Non-pigmented ciliary epithelial cell (primary cell): ENCODE measurements at places on chromosomes 11 and 22.

DNA sequence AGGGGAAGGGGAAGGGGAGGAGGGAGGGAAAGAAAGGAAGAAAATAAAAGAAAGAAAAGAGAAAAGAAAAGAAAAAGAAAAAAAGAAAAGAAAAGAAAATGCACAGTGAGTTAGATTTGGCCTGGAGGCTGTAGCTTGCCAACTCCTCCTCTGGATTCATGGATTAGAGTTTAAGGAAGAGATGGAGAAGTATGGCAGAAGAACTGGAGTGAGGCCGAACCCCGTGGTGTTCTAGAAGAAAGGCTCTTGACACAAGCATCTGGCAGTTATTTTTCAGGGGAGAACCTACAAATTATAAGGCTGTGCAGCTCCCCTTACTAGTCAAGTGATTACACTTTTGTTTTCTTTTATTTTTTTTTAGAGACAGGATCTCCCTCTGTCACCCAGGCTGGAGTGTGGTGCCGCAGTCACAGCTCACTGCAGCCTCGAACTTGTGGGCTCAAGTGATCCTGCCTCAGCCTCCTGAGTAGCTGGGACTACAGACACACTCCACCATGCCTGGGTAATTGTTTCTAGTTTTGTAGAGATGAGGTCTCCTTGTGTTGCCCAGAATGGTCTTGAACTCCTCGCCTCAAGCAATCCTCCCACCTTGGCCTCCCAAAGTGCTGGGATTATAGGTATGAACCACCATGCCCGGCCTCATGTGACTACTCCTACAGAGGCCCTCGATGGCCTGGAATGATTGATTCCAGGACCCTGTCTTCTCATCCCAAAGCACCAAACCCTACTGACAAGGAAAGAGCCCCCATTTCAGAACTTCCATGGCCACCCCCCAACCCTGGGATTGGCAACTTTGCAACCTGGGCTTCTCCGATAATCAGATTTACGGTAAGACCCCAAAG, 19.5 kb downstream of the ZNF74 start:
- no peak for DNase-seq

DNA sequence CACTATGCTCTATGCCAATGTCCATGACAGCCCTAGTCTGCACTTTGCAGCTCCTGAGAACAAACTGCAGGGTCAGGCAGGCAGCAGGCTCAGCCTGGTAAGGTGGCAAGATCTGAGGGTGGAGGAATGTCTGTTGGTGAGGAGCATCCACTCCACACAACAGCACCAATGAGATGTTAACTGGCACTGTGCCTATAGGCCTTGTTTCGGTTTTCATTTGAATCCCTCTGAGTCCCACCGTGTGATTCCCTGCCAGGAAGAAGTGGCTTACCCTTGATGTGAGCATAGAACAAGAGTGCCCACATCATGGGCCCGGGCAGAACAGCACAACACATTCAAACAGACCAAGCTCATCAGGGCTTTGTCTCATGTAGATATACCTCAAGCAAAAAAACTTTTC, 44.1 kb upstream of the CHRM4 start:
- DNase-seq, result no peak

GRCh38 chr11:120255519-120255866, 15.6 kb downstream of the POU2F3 start:
- DNase-seq, result no peak

- no peak for DNase-seq
Measured at GRCh38 chr11:74069146-74070046, 60.5 kb upstream of the UCP3 start.

- no peak for DNase-seq
Measured at GRCh38 chr22:20464912-20465758, 27.5 kb upstream of the SCARF2 start.

DNA sequence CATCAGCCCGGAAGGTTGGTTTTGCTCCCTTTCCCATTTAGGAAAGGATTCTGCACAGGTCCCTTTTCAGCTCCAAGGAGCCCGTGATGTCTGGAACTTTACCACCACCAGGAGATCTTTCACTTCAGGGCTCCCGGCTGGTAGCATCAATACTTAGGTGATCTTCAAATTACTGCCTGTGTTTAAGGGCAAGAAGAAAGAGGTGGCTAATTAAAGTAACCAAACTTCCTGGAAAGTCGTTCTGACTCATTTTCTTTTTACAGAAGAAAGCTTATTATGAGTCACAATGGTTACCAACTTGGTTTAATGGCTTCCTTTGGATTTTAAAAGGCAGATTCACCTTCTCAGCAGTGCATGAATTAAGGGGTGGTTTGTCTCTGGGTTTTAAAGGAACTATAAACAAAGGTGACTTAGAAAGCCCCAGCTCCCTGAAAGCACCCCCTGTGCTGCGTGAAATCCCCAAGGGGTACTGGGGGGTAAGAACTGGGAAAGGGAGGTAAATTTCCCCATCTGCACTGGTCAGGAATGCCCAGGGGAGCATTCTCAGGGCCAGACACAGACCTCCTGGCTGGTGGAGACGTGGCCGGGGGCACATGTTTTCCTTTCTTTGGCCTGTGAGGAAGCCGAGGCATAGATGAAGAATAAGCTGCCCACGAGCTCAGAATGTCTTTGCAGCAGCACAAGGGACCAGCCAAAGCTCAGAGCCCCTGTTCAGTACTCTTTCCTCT, 8.8 kb downstream of the POU2F3 start:
- no peak for DNase-seq

GRCh38 chr11:12451179-12451814, 73.9 kb downstream of the PARVA start:
- DNase-seq, result no peak

- DNase-seq, result no peak
Measured at GRCh38 chr11:102306817-102307726, 10.2 kb upstream of the BIRC3 start.

GRCh38 chr11:96472085-96472484, 82.3 kb downstream of the JRKL start:
- no peak for DNase-seq

DNA sequence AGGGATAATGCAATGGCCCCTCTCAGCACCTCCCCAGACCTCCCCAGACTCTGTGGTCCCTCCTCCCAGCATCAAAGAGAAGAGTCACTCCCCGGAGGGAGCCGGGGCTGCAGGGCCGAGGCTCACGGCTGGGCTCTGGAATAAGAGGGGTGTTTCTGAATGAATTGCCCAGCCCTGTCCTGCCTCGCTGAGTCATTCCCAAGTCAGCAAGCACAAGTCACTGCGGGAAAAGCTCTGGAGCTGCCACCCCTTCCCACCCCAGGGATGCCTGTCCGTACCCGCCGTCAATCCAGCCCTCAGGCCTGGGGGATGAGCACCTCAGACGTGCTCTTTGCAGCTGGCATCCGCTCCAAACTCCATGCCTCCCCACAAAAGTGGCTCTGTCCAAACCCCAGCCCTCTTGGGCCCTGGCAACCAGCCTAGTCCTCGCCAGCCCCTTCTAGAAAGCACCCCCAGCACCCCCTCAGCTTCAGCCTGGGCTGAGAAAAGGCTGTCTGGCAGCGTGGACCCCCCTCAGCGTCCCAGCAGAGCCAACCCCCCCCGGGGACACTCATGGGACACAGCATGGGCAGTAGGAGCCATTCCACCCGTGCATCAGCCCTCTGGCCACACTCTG, 22.7 kb downstream of the CELSR1 start:
- no peak for DNase-seq

- DNase-seq, result no peak
Measured at GRCh38 chr11:33063326-33063881, 24.0 kb downstream of the TCP11L1 start.

DNA sequence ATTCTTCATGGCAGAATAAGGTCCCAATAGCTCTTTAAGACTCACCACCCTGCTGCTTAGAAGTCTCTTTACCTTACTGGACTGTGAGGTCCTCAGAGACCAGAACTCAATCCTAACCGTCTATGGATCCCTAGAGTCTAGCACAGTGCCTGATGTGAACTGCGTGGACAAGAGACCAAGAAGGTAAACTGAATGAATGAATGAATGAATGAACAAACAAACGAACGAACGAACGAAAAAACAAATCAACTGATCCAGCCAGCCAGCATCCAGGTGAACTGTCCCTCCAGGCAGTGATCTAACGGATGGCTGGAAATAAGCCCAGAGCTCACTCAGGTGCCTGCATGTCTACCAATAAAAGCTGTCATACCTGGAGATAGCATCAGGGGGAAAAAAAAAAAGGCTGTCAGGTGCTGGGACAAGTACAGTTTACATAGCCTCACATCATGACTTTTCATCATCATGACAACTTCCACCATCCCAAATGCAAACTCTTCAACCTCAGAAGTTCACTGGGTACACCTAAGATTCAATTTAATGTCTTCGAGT, 59.8 kb downstream of the PACSIN2 start:
- no peak for DNase-seq

GRCh38 chr22:39144101-39144767, 8.2 kb downstream of the CBX7 start:
- DNase-seq, result no peak

DNA sequence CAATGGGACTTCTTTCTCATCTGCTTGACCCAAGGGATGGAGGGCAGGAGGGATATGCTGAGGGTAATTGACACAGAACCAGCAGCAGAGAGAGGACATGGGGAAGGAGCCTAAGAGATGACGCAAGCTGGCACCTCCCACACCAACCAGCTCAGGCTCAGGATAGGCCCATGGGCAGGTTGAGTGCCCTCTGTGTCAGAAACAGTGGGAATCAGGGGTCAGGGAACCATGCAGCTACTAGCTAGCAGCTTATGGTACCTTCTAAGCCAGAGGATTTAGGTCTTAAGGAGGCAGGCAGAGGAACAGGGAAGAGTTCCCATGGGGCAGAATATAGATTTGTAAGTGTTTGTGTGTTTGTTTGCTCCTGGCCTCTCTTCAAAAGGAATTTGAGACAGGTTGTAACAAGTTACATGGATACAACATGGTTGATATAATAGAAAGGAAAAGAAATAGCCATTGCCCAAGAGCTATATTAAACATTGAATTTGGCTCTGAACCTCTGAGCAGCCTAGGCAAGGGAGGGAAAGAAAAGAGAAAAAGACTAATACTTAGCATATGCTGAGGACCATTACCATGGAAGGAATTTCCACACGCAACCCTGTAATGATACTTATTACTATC, 39.9 kb upstream of the NAV2 start:
- no peak for DNase-seq

- no peak for DNase-seq
Measured at GRCh38 chr11:22456993-22457762, 119.0 kb downstream of the SLC17A6 start.

DNA sequence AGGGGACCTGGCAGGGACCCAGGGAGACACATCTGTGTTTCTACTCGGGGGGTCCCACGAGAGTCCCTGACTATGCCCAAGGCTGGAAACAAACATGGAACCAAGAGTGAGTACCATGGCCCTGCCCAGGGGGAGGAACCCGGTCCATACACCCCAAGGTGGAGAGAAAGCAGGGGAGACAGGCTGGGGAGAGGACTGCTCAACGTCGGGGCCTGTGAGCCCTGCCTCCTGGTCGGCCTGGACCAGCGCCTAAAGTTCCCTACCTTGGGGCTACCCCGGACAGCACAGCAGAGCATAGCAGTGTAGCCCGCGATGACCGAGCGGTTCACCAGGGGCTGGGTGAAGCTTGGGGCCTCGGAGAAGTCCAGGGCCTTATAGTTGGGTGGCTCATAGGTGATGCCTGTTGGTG, 20.2 kb downstream of the MYBPC3 start:
- DNase-seq, result no peak

GRCh38 chr22:44735518-44736428, 16.6 kb upstream of the ARHGAP8 start:
- DNase-seq, result no peak

- no peak for DNase-seq
Measured at GRCh38 chr22:17876306-17876831, 102.1 kb upstream of the BID start.

DNA sequence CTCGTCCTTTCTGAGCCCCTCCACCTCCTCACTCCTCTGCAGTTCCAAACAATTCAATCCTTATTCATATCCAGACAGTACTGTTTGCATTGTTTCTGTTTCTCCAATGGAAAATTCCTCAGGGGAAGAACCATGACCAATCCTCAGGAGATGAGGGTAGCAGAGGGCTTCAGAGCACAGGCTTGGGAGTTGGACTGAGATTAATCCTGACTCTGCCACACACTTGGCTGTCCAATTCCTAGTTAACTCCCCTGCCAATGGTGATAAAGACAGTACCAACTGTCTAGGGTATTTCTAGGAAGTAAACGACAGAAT, 58.0 kb downstream of the MICAL3 start:
- DNase-seq, result no peak

DNA sequence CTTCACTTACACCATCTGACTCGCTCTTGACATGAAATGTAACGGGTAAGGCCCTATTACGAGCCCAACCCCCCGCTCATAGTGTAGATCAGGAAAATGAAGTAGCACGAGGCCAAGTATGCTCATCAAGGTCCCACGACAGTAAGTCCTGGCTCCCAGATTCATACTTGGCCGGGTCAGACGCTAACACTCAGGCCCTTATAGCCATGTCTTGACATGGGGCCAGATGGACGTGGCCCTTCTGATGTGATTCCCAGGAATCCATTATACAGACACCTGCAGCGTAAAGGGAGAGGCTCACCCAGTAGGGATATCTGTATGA, 175.1 kb downstream of the CEP164 start:
- no peak for DNase-seq

DNA sequence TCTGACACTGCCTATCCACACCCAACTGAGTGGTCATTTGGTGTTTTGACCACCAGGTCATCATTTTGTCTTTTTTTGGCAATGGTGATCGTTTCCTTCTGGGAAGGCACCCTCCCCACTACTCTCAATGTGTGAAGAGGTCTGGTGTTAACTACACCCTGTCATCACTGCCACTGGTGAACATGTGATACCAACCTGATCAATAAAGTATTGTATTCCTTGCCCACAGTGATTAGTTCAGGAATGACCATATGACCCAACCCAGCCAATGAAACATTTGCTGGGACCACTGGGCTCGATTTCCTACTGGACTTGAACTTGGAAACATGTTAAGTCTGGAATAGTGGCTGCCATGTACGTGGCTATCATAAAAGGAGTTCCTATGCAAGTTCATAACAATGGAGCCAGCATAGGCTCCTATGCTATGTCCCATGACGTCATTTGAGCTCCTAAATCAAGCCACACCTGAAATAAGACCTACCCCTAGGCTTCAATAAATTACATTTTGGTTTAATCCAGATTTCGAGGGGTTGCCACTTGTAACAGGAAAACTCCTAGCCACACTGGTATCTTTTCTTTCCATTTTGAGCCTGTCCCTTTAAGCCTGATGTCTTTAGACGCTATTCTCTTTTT, 51.1 kb downstream of the CHST1 start:
- no peak for DNase-seq

DNA sequence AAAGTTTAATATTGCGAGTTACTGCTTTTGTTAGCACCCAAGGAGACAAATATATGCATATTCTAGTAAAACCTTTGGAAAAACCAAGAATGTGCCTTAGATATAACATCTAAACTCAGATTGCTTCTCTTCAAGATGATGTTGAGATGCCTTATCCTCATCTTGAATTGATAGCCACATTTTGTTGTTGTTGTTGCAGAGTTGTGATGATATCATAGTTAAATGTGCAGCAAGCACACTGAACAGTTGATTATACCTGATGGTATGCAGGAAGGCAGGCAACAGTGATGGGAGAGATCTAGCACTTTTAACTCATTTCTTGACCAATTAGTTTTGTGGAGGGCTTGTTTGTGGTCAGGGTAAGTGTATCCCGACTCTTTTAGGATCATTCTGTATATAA, 48.0 kb downstream of the KDM2A start:
- DNase-seq, result no peak

GRCh38 chr22:35154937-35155387, 89.0 kb downstream of the ISX start:
- peak; percentile 11 for DNase-seq
